Aortic smooth muscle cell (primary cell): ENCODE measurements at places on chromosomes 2 and 18. TPM values are rescaled to one million over a fixed set of nuclear protein-coding genes. Genes with fewer than 3 reads are reported as not detected.

Gene PKDCC
- 31.7 and 35.9 TPM in 2 replicates for total RNA-seq

Gene ADD2
- total RNA-seq: under 0.01 and 0.06 TPM in 2 replicates

Gene REG3G
- total RNA-seq: not detected in 2 replicates

Gene NYAP2
- not detected in 2 replicates for total RNA-seq

Gene ABHD3
- total RNA-seq: 4.3 and 4.9 TPM in 2 replicates

Gene MERTK
- total RNA-seq: 4.9 and 5.4 TPM in 2 replicates

Gene ASPRV1
- 0.31 and 0.53 TPM in 2 replicates for total RNA-seq
